Cardiac muscle cell (in vitro differentiated cells and primary cell): ENCODE measurements at places on chromosomes 5 and 9. TPM values are rescaled to one million over a fixed set of nuclear protein-coding genes. Genes with fewer than 3 reads are reported as not detected.
A peak's percentile ranks its signal among the peaks of the same experiment; 100 is the strongest.

GRCh38 chr5:155275222-155275621 is 261.7 kb downstream of the KIF4B start:
- no peak for DNase-seq

GRCh38 chr9:126650404-126651341 is 36.9 kb downstream of the LMX1B start:
- DNase-seq = no peak

DNA sequence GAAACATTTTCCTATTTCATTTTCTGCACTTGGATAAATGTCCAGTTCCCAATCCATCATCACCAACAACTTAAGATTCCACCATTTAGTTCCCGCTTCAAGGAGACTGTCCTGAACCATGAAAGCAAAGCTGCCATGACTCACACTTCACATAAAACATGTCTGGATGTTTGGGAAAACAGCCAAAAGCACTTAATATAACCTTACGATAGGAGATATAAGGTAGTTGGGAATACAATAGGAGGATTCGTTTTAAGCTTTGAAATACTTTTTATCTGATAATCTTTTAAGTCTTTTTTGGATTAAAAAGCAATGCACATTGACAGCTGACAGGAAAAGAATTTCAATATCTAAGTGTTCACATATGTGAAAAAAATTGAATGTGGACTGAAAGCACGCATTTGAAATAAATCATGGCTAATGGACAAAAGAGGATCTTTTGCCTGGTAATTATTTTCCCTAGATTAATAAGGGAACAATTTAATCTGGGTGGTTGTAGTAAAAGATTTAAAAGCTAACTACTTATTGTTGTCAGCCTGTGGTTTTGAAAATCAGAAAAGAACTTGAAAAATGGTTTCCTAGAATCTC is 17.3 kb upstream of the TGFBI start:
- peak; percentile 83 for DNase-seq

DNA sequence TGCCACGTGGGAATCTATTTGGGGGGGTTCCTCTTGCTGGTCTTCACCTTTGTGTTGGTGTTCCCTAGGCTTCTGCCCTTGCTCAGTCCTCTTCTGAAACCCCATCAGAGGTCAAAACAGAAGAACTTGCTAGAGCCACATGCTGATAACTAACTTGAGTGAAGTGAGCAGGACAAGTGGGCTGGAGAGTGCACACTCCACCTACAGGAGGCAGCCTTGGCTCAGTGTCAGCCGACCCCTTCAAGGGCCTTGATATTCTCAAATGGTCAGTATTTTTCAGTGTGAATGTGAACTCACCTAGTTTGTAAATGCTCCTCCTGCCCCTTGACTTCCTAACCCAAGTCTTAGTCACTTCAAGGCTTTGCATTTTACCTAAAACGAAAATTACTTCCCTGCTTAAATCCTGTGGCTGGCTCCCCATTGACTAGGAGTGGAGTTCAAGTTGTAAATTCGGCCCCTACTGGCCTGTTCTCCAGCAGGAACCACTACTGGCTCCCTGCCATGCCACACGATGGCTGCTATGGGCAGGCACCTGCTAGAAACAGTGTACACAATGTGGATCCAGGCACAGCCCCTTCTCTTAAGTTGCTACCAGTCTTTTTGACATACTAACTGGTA is 3.6 kb upstream of the SLC1A3 start:
- peak; percentile 43 for DNase-seq

GRCh38 chr5:9188131-9188530 is 357.7 kb downstream of the SEMA5A start:
- no peak for DNase-seq

DNA sequence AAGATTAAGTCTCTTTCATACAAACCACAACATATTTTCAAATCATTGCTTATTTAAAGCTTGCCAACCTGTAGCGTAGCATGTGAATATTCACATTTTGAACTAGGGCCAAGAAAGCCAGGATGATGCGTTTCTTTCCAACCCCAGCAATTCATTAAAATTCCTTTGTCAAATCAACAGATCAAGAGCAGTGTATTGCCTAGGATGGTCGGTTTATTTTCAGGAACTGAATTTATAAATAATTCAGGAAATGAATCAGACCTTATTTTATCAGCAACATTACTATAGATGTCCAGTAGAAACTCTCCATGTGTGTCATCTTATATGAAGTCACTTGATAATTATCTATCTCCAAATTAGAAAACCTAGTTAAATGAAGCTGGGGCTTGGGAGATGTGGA is 13.2 kb upstream of the AUH start:
- DNase-seq = no peak

GRCh38 chr5:34868791-34869190 is 29.8 kb downstream of the TTC23L start:
- no peak for DNase-seq

The SGCD gene
- 0.77 TPM in 1 of 2 replicates, not detected in the other for polyA plus RNA-seq

The GFI1B gene
- not detected in 2 replicates for polyA plus RNA-seq

The IRX4 gene
- polyA plus RNA-seq = 208 and 257 TPM in 2 replicates

The ICE1 gene
- polyA plus RNA-seq = 17.7 and 19.5 TPM in 2 replicates

The FOXD4L4 gene
- polyA plus RNA-seq = 0.11 TPM in 1 of 2 replicates, not detected in the other

The DIPK1B gene
- 162 and 190 TPM in 2 replicates for polyA plus RNA-seq
